ENCODE measurements at places on chromosomes 7 and 10. TPM values are rescaled to one million over a fixed set of nuclear protein-coding genes. Genes with fewer than 3 reads are reported as not detected.

Gene CRTAC1
- polyA plus RNA-seq, result 2.5 TPM

Gene CREB5
- 15.9 TPM for polyA plus RNA-seq

Gene SFRP4
- polyA plus RNA-seq, result 0.43 TPM

DNA sequence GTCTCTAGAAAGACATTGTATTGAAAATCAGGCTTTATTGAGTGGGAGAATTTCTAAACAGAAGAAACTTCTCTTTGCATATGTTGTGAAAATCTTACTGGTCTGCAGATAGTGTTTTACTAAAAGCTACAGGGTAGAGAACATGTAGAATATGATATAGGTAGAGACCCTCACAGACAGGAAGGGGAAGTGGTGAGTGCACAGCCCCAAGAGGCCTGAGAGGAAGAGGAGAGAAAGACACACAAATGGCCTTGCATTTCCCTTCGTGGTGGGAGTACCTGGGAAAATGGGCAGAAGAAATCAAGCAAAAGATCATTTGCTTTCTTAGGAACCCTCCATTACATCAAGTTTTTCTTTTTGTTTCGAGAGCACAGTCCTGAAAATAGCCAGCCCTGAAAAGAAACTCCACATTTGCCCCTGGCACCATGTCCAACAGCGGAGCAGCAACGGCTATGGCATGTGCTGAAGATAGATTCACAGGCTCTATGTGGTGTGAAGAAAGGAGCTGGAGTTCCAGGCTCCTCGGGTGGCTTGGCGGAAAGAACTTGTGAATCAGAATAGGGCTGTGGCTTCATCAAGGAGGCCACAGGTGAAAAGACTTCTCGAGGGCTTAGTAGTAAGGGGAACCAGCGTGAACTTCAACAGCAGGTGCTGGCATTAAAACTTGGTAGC, 143.5 kb downstream of the CALCR start:
- no peak overlapping the region for H3K27ac ChIP-seq
- H3K4me3 ChIP-seq, result no peak overlapping the region
- H3K36me3 ChIP-seq, result no peaks in the 10 kb centered on the region

DNA sequence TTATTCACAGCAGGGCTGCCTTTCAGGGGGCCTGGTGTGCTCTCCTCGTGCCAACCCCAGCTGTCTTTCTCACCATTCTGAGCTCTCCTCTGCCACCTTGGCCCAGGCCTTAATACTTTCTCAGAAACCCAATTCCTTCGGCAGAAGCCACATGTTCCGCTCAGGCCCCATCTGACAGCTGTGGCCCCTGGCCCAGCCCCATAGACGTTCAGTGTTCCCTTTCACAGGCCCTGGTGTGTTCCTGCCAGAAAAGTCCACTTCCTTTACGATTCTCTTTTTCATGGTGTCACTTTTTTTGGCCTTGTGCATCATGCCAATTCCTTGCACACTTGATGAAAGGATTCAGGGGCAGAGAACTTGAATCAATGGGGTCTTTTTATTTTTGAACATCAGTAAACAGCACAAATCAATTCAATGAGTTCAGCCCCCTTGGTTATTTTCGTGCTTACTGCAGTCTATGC, 15.9 kb upstream of the GPNMB start:
- DNase-seq, result no peak
- no peaks in the 10 kb centered on the region for H3K4me1 ChIP-seq
- H3K27me3 ChIP-seq, result no peaks in the 10 kb centered on the region
- H3K4me3 ChIP-seq, result no peak overlapping the region
- H3K27ac ChIP-seq, result no peak overlapping the region

- H3K36me3 ChIP-seq, result no peaks in the 10 kb centered on the region
- H3K27ac ChIP-seq, result no peak overlapping the region
- H3K4me3 ChIP-seq, result no peak overlapping the region
- DNase-seq, result no peak
- H3K4me1 ChIP-seq, result no peaks in the 10 kb centered on the region
Observed at GRCh38 chr7:70069977-70070376, 471.7 kb downstream of the AUTS2 start.

DNA sequence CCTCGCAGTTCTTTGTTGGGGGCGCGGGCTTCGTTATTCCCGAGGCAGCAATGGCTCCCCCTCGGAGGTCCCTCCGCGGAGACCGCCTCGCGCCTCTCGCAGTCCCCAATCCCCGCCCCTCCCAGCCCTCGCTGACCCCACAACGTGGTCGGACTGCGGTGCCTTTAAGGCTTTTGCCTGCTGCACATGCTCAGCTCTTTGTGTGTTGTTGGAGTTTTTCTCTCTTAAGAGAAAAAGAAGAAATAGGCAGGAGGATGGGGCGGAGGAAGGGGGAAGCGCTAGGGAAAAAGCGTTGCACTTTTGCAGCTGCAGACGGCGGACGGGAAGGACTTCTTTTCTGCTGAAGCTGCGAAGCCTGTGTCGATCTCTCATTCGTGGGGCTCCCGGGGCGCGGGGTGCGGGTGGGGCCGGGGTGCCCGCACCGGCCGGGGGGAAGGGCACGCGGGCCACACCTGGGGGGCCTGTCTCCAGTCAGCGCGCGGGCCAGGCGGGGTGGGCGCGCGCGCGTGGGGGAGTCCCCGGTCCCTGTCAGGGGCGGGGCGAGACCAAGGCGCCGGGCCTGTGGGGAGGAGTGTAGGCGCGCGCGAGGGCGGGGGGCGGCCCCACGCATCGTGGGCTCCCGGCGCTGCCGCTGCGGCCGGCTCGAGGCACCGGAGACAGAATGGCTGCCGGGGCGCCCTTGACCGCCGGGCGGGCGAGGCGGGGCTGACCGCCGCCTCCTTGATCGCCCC, 445 bp upstream of the ATRNL1 start:
- no peaks in the 10 kb centered on the region for H3K36me3 ChIP-seq
- peak; percentile 66 for DNase-seq
- H3K27me3 ChIP-seq, result peaks cover 41% of the 10 kb centered on the region
- no peak overlapping the region for H3K27ac ChIP-seq
- H3K4me3 ChIP-seq, result peak overlapping the region; percentile 47

DNA sequence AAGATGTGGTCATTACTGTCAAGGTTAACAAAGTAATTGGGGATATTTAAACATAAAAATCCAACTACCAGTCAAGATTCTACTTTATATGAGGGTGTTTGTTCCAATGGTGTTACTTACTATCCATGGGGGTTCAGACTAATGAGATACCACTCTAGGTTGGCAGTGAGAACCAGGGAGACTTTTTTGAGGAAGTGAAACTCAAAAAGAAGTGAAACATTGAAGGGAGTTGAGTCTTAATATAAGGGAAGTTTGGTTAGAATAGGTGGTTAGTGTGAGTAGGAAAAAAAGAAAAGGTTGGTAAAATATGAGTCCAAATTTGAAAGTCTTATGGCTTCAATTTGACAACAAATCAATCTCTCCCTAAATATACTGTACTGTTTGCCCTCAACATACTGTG, 123.6 kb upstream of the ANK3 start:
- no peak overlapping the region for H3K27ac ChIP-seq
- no peaks in the 10 kb centered on the region for H3K36me3 ChIP-seq

DNA sequence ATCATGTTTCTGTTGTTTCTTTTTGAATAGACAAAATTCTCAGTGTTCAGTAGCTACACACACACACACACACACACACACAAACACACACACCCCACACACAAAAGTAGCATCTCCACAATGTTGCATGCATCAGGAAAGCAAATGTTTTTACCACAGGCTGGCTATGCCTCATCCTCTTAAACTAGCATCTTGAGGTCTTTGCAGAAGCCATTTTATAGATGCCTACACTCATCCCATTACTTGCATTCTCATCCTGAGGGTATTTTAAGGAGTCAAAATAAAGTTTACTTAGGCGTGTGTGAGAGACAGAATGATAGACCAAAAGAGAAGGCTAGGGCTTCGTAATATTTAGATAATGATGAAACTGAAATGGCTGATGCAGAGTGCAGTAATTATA, 7.9 kb upstream of the INHBA start:
- no peaks in the 10 kb centered on the region for H3K36me3 ChIP-seq
- H3K27me3 ChIP-seq, result no peaks in the 10 kb centered on the region
- no peak for DNase-seq
- H3K4me3 ChIP-seq, result no peak overlapping the region

DNA sequence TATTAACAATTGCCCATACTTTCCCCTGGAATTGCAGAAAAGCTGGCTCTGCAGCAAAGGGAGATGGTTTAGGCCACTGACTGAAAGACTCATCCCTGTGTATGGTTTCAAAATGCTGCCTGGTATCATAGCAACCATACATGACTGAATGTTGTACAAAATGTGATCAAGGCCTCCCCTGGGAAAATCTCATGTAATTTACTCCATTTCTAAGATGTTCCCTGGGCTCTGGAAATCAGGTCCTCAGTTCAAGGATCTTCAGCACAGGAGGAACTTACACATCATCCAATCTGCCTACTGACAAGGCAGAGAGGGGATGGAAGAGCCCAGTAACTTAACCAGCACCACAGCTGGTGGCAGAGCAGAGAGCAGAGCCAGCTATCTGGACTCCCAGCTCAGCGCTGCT, 111.8 kb downstream of the JAZF1 start:
- no peaks in the 10 kb centered on the region for H3K27me3 ChIP-seq
- no peak overlapping the region for H3K4me3 ChIP-seq
- DNase-seq, result no peak
- peaks cover 25% of the 10 kb centered on the region for H3K4me1 ChIP-seq

GRCh38 chr7:69932034-69932628, 333.9 kb downstream of the AUTS2 start:
- no peaks in the 10 kb centered on the region for H3K4me1 ChIP-seq
- H3K27me3 ChIP-seq, result no peaks in the 10 kb centered on the region
- H3K27ac ChIP-seq, result no peak overlapping the region
- no peaks in the 10 kb centered on the region for H3K36me3 ChIP-seq
- no peak overlapping the region for H3K4me3 ChIP-seq

DNA sequence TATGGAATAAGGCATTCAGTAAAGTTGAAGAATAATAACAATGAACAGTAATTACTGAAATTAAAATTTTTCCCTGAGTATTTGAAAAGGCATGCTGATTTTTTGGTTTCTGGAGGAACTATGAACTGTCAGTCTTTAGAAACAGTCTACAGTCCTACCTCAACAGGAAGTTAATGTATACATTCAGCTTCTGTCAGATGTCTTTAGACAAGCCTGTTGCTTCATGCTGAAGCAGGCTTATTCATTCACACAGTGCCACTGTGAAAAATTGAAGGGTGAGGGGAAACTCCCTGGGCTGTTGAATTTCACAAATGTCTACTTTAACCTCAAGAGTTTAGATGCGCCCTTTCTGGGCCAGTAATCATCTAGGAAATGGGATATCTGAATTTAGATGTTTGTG, 3.5 kb downstream of the NRF1 start:
- peaks cover 75% of the 10 kb centered on the region for H3K4me1 ChIP-seq
- H3K27me3 ChIP-seq, result no peaks in the 10 kb centered on the region
- H3K4me3 ChIP-seq, result no peak overlapping the region
- DNase-seq, result no peak
- H3K36me3 ChIP-seq, result no peaks in the 10 kb centered on the region
- H3K27ac ChIP-seq, result no peak overlapping the region

Data from left lung (tissue), 14 donors.